ENCODE measurements at places on chromosomes 1 and 21.

GRCh38 chr1:47847763-47848162 is 149.4 kb downstream of the TRABD2B start:
- no peak for DNase-seq

GRCh38 chr1:207084701-207085180 is 3.9 kb upstream of the C4BPB start:
- DNase-seq: no peak

- DNase-seq: no peak
These were observed 11.6 kb downstream of the SLC2A5 start for GRCh38 chr1:9057851-9058250.

DNA sequence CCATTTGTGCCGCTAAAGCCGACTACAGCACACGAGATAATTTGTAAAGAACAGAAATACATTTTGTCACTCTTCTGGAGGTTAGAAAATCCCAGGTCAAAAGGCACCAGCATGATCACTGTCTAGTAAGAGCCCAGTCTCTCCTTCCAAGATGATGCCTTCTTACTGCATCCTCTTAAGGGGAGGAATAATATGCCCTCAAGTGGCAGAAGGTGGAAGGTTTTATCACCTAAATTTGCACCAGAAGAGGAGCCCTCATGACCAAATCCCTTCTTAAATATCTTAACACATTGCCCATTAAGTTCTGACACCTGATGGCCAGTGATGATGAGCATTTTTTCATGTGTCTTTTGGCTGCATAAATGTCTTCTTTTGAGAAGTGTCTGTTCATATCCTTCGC is 326.7 kb upstream of the RGS18 start:
- no peak for DNase-seq

DNA sequence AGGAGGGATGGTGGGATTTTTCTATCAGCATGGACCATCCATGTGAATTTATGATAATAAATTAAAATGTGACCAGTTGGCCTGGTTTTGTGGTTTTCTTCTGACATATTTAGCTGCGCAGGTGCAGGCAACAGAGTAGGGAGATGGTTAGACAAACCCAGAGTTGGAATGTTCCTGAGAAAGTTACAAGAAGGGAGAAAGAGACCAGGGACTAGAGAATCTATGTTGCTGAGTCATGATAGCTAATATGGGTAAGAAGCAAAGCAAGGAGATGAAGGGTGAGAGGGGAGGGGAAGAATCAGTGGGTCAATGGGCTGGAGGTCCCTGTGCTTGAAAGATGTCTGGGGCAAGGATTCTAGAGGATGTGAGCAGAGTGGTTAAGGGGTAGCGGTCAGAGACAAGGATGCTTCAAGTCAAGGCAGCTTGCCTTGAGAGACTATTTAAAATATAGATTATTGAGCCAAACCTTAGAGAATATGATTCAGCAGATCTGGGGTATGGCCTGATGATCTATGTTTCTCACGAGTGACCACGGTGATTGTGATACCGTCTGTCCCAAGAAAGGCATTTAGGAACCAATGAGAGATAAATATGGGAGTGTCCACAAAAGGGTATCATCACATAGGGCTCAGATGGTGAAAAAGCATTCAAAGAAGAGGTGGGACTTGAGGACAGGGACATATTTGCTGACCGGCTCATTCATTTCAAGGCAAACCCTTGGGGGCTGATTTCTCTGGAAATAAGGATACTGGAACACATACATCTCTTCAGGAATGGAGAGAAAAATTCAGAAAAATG is 219.7 kb upstream of the PLD5 start:
- no peak for DNase-seq

- DNase-seq: no peak
These were observed 5.8 kb downstream of the OLIG1 start for GRCh38 chr21:33075596-33076195.

DNA sequence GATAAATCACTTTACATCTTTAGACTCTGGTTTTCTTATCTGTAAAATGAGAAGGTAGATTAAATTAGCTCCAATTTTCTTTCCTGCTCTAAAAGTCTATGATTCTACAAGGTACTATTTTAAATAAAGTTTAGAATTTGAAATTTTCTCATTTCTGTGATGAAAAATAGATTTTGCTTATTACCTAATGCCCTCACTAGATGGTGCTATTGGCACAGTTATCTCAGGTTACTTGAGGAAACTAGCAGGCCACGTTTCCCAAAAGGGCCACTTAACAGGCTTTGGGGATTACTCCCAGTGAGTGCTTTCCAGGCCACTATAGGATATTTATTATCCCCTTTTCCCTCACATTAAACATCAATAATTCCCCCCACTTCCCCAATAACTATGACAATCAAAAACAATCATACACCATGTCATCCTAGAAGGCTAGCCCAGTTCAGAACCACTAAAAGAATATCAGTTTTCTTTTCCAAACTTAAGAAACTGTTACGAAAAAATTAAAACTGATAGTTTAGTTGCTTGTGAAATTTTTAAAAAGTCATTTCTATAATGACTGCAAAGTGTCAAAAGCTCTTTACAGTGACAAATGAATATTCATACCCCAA is 30.6 kb downstream of the OMA1 start:
- peak; percentile 61 for DNase-seq

- DNase-seq: no peak
These were observed 5.1 kb upstream of the CAPN8 start for GRCh38 chr1:223670458-223671159.

- DNase-seq: no peak
These were observed 867.3 kb downstream of the PLA2G4A start for GRCh38 chr1:187696073-187696472.

DNA sequence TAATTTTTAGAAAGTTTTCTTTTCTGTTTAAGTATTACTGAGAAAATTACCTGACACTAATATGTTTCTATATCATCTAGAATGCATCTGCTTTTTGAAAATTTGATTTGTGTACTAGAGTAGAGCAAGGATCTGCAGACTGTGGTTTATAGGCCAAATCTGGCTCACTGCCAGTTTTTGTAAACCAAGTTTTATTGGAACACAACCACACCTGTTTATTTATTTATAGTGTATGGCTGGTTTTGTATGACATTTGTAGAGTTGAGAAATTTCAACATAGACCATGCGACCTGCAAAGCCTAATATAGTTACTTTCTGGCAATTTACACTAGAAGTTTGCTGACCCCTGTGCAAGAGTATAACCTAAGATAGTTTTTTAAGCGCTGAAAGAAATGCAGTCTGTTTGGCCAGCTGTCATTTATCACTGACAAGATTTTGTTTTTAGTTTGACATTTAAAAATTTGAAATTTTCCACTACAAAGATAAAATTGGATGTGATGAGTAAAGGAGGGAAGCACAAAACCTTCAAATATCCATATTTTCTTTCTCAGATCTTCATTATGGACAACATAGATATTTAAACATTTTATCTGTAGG is 36.1 kb upstream of the CACYBP start:
- no peak for DNase-seq

- DNase-seq: no peak
These were observed 20.3 kb upstream of the TIAM1 start for GRCh38 chr21:31364253-31364945.

- DNase-seq: no peak
These were observed 2.2 kb downstream of the SPATC1L start for GRCh38 chr21:46181953-46182547.

- no peak for DNase-seq
These were observed 127.8 kb downstream of the RGS7 start for GRCh38 chr1:241229216-241229615.

DNA sequence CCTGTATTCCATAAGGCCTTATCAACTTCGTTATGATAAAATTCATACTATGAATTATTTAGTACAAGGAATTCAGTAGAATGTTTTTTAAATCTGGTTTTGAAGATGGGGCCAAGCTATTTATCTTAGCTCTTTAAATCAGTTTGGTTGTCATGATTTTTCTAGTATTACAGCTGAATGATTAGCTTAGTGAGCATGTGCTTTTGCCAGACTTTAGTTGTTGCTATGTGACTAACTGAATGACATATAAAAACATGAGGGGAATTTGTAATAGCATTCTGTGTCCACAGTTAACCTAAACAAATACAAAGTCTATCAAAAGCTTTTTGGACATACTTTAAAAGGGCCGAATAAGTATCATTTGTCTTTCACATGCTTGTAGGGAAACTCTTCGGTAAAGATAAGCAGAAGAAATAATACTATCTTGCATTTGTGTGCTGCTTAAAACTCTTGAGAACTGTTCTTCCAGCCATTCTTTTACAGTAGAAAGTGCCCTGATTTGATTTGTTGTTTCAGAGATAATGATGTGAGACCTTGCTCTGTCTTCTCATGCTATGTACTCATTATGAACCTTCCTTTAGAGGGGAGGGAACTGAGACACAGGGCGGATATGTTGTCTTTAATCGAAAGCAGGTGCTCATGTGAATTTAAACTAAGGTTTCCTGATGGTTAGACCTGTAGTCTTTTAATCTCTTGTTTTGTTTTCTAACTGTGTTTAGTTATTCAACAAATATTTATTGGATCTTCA is 18.8 kb downstream of the NEK7 start:
- no peak for DNase-seq

DNA sequence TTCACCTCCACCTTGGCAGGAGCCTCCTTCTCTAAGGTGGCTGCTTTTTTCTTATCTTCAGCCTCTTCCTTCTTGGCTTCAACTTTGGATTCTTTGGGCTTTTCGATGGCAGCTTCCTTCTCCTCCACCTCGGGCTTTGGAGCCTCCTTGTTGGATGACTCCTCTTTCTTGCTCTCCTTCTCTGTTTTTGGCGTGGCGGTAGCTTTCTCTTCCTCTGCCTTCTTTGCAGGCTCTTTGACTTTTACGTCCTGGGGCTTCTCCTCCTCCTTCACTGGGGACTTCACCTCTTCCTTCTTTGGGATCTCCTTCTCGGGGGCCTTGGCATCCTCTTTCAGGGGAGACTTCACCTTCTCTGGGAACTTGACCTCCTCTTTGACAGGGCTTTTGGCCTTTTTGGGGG is 13.9 kb upstream of the CD2 start:
- DNase-seq: no peak

- no peak for DNase-seq
These were observed 130.5 kb downstream of the RABGAP1L start for GRCh38 chr1:174289644-174290310.

DNA sequence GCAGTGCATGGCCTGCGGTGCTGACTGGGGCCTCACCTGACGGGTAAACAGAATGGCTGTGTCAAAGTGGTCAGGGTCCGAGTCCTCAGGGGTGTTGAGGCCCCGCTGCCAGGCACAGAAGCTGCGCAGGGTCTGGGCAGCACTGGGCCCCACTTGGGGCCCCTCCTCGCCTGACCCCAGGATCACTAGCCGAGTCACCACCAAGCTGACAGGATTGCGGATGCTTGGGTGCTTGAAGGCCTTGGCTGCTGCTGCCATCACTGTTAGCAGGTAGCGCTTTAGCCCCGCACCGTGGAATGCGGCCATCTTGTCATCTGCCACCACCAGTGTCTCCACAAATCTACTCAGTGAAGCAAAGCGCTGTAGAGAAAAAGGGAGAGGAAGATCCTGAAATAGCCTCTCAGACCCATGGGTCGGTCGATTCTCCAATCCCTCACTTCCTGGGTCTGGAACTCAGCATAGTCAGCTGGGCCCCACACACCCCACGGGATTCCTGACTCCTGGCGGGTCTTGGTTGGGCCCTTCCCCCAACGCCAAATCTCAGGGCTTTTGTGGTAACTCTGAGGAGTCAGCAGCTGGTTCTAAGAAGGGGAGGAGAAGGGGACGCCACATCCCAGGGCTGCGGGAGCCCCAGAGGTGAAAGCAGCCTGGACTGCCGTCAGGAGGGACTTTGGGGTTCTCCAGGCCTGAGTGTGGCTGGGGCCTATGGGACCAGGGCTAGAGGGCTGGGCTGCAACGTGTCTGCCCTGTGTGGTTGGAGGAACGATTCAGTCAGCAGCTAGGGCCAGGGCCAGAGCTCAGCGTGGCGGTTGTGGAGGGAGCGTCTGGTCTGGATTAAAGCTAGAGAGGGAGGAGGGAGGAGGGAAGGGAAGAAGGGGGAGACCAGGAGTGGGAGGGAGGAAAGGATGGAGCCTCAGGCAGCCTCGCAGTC is 2.1 kb downstream of the ADAMTS4 start:
- no peak for DNase-seq

- DNase-seq: no peak
These were observed 12.4 kb downstream of the SAMSN1 start for GRCh38 chr21:14533499-14534428.

DNA sequence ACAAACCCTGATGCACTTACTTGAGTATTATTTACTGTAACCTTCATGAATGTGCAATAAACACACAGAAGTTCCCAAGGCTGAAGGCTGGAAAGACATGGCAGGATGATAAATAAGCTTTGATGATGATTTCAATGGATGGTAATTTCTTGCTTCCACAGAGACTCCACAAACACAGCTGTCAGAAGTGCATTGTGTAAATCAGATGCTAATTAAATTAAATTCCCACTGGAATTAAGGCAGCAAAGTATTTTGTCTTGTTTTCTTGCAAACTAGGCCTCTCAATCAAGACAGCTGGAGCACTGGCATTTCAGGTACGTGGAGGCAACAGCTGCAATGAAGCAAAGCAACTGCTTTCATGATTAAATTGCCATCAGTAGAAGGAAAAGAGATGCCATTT is 24.1 kb downstream of the FAM177B start:
- no peak for DNase-seq

GRCh38 chr1:154736841-154737240 is 128.9 kb upstream of the ADAR start:
- no peak for DNase-seq

- no peak for DNase-seq
These were observed 10.0 kb downstream of the NHLH2 start for GRCh38 chr1:115830963-115831362.

DNA sequence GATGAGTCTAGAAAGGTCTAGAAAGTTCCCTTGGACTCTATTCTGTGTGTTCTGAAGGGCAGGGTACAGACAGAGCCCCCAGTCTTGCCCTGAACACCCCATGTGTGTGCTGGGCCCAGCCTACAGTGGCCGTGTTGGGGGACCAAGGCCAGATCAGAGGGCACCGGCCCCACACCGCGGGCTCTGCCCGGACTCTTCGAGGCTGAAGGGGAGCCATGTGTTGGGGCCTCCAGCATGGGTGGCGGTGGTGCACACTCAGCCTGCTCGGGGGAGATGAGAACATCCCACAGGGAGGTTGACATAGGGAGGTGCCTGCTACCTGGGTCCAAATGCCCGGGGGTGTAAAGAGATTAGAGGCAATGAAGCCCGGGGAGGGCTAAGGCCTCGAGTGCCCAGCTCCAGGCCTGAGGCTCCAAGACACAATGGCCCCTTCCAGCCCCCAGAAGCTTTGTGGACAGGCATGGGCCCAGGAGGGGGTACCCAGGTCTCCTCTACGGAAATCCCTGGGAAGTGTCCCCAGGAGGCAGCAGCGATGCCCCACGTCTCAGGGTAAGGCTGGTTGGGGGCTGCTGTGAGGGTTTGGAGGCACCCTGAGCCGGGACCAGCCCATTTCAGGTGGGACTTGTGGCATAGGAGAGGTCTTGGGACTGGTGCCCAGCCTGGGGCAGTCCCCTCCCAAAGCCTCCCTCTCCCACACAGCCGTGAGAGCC is 12.1 kb downstream of the ARHGEF16 start:
- no peak for DNase-seq

Measured in smooth muscle cell of the brain vasculature (primary cell).